Activated CD4-positive, alpha-beta T cell treated with anti-CD3 and anti-CD28 coated beads for 48 hours (primary cell): ENCODE measurements at places on chromosomes 5 and 9.

GRCh38 chr9:734831-735511 is 106.5 kb upstream of the DMRT1 start:
- no peak for DNase-seq

- DNase-seq = no peak
These were observed 43.0 kb downstream of the ACTBL2 start for GRCh38 chr5:57439601-57440000.

DNA sequence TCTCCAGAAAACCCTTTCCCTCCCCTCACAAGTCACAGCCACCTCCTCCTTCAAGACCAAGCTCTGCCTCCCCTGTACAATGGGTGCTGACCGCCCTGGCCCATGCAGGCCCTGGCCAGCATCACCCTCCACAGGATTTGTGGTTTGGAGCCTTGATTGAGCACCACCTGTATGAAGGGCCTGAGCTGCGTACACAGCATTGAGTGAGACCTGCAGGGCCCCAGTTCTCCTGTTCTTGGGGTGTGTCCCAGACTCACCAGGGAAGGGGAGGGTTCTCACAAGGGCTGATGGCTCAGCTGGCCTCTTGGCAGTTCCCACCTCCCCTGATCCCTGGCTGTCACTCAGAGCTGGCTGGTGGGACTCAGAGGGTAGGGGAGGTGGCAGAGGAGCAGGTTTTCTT is 63.7 kb upstream of the IER5L start:
- no peak for DNase-seq

- peak; percentile 24 for DNase-seq
These were observed 47.8 kb downstream of the ERGIC1 start for GRCh38 chr5:172881691-172882370.

- no peak for DNase-seq
These were observed 18.9 kb downstream of the SQSTM1 start for GRCh38 chr5:179839328-179840256.

GRCh38 chr9:93231121-93231694 is 47.3 kb downstream of the WNK2 start:
- DNase-seq = no peak

GRCh38 chr9:137127301-137128157 is 11.4 kb upstream of the GRIN1 start:
- peak; percentile 46 for DNase-seq

DNA sequence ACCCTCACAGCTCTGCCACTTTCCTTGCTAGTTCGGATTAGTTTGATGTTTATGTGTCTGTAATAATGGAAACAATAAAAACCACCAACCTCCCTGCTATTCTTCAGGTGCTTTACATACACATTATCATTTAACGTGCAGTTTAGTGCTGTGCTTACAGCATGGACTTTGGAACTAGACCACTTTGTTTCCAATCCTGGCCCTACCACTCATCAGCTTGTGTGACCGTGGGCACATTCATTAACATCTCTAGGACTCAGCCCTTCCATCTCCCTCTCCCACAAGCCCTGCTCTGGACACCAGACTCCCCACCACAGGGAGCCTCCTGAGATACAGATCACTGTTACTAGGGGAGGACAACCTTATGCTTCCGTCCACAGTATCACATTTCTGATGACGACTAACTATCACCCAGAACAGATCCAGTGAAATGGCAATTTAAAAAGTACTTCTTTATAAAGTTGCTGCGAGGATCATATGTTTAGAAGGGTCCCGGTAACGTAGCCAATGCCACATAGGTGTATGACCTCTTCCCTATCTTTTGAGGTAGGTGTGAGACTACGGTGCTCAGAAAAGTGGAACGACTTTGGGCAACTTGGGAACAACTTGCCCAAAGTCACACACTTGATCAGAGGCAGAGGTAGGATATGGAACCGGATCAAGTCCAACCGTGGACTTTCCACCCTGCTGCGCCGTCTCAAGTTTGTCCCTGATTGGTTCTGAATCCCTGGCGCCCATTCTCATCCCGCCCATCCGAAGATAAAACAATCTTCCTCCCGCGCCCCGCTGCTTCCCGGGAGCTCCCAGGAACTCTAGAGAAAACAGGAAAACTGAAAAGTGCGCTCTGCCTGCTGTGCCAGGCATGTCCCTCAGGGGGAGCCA is 132.4 kb upstream of the NIPBL start:
- no peak for DNase-seq
